ENCODE measurements at places on chromosomes 6 and 20. TPM values are rescaled to one million over a fixed set of nuclear protein-coding genes. Genes with fewer than 3 reads are reported as not detected.

BPIFB4 gene
- total RNA-seq = not detected

ECT2L gene
- not detected for total RNA-seq

CCN5 gene
- not detected for total RNA-seq

BCAS1 gene
- 0.09 TPM for total RNA-seq

ERVFRD-1 gene
- not detected for total RNA-seq

COL9A1 gene
- total RNA-seq = not detected

DUSP15 gene
- not detected for total RNA-seq

GCM1 gene
- total RNA-seq = 0.11 TPM

MRAP2 gene
- not detected for total RNA-seq

HLA-DMB gene
- total RNA-seq = 14.0 TPM

AK9 gene
- total RNA-seq = 8.0 TPM

DOK5 gene
- total RNA-seq = not detected

MBOAT1 gene
- total RNA-seq = 14.8 TPM

POM121L2 gene
- not detected for total RNA-seq

PFDN4 gene
- 16.5 TPM for total RNA-seq

AKAP12 gene
- total RNA-seq = 0.06 TPM

KCNK16 gene
- not detected for total RNA-seq

CNKSR3 gene
- not detected for total RNA-seq

EDN1 gene
- total RNA-seq = 0.14 TPM

ZNF311 gene
- total RNA-seq = 0.47 TPM

HTR1E gene
- not detected for total RNA-seq

HLA-DRA gene
- total RNA-seq = 26.1 TPM

FRK gene
- 0.06 TPM for total RNA-seq

MMS22L gene
- total RNA-seq = 38.3 TPM

HLA-DPB1 gene
- 43.4 TPM for total RNA-seq

SMPDL3A gene
- total RNA-seq = 0.17 TPM

CCN2 gene
- not detected for total RNA-seq
